Stimulated activated CD4-positive, alpha-beta T cell treated with anti-CD3 and anti-CD28 coated beads, TNF-alpha, amount 100 ng/mL, for 24 hours (primary cell): ENCODE measurements at places on chromosomes 16 and 17.

DNA sequence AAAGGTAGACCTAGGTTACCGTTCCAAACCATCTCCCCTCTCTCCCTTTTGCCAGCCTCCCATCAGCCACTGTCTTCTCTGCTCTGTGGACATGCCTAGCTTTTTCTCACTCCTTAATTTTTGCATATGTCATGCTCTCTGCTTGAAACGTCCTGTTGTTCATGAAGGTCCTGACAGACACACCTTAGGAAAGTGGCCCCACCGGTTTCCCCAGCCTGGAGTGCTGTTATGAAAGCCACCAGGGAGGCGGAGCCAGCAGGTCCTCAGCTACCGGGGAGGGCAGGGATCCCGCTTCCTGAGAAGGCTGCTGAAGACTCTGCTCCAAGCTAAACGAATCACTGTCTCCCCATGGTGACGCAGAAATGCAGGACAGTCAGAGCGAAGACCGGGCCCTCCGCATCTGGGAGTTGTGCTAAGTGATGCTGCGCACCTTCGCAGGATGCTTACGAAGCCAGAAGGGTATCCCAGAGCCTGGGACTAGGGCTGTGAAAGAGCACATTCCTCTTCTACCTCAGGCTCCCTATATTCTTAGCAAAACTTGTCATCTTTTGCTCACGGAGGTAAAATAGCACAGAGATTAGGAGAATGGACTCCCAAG, 2.3 kb upstream of the SLC16A11 start:
- no peak for DNase-seq

DNA sequence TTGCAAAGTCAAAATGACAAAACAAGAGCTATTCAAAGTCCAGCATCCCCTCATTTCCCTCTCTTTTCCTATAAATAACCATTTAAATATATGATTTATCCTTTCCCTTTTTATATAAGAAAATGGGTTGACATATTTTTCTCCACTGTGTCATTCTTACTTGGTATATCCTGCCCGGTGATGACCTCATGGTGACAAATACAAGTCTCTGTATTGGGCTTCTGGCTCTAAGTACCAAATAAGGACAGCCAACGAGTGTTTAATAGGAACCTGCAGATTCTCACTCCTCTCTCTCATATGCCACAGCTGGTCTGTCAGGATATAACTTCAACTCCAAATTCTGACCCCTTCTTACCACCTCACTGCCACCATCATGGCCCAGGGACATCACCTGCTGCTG, 25.5 kb upstream of the CBLN1 start:
- no peak for DNase-seq

- DNase-seq = no peak
Observed at GRCh38 chr16:59058250-59058649, 324.1 kb upstream of the GOT2 start.

DNA sequence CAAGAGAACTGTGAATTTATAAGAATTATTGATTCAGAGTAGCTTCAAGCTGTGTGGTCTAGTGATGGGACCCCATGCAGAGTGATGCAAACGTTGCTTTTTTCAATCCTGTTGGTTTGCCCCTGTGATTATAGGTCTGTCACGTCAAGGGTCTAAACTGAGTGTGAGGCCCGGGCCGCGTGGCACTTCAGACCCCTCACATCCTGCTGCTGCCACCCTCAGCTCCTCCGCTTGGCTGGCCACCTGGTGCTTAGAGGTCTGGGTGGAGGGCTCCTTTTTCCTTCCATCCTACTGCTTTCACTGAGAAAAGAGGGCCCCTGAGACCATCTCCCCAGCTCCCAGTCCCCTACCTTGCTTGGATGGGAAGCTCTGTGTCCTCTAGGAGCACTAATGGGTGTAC, 12.0 kb downstream of the MYL4 start:
- DNase-seq = no peak

GRCh38 chr17:45067637-45068036, 6.5 kb downstream of the NMT1 start:
- no peak for DNase-seq

GRCh38 chr16:73794994-73795393, 501.6 kb upstream of the PSMD7 start:
- DNase-seq = no peak

- no peak for DNase-seq
Observed at GRCh38 chr16:79110242-79110641, 490.3 kb downstream of the MAF start.

- DNase-seq = no peak
Observed at GRCh38 chr16:11875721-11876120, 24.4 kb upstream of the RSL1D1 start.

DNA sequence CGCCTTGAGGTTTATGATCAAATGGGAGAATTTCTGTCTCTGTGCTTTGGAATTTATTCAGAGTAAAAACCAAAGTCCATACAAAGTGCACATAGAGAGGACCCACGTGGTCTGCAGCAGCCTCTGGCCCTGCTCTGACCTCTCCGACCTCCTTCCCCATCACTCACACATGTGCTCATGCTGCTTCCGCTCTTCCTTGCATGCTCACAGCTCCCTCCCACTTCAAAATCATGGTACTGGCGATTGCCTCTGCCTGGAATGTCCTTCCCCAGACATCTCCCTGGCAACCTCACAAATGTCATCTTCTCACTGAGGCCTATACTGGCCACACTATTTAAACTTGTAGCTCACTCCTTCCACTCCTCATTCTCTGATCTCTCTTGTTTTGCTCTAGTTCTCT, 418.0 kb downstream of the CA10 start:
- DNase-seq = no peak

DNA sequence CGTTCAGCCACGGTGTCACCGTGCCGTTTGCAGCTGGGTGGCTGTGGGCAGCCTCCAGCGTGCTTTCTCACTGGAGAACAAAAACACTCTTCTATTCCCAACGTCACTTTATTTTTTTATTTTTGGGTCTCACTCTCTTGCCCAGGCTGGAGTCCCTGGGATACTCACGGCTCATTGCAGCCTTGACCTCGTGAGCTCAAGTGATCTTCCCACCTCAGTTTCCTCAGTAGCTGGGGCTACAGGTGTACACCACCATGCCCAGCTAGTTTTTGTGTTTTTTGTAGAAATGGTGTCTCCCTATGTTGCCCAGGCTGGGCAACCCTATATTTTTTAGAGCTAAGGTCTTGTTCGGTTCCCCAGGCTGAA, 34.4 kb upstream of the ZC3H18 start:
- no peak for DNase-seq

DNA sequence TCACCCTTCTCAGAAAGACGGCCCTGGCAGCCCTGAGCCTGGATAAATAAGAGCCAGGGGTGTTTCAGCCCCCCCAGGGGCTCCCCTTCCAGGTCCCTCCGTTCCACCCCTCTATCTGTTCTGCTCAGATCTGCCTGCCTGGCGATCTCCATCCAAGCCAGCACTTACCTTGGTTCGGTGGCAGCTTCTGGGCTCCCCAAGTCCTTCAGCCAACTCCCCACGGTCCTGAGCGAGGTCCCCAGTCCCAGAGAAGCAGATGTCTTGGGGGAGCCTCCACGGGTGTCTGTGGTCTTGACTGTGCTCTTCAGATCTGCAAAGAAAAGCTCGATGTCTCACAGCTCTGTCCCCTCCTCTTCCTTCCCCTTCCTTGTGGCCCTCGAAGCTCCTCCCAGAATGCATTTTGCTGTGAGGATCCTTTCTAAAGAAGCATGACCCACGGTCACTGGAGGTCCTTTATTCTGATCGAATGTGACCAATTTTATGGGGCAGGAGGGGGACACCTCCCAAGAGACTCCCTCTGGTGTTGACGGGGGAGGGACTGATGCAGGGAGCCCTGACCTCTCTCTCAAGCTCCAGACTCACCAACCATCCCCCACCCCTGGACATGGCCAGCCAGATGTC, at the start of gene PIK3R6:
Gene PIK3R6 (minus strand): TSS at position 314 of the 621 bp plus-strand sequence. CDS start 17,880 bp downstream, outside the sequence.
- no peak for DNase-seq

DNA sequence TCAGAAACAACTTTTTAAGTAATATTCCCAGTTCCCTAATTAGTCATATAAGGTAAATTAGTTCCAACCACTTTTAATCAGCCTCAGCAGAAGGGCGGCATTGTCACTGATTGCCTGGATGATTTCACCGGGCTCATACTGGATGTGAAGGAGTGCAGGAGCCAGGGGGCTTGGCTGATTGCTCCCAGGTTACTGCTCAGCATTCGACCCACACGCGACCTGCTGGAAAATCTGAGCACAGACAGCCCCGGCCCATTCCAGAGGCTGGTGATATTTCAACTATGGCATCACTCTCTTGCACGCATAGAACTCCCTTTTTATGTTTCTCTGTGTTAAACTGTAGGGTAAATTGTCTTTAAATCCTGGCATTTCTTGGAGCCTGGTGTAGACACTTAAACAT, 34.2 kb downstream of the CPPED1 start:
- DNase-seq = no peak
